ENCODE measurements at places on chromosomes 11 and 22.

DNA sequence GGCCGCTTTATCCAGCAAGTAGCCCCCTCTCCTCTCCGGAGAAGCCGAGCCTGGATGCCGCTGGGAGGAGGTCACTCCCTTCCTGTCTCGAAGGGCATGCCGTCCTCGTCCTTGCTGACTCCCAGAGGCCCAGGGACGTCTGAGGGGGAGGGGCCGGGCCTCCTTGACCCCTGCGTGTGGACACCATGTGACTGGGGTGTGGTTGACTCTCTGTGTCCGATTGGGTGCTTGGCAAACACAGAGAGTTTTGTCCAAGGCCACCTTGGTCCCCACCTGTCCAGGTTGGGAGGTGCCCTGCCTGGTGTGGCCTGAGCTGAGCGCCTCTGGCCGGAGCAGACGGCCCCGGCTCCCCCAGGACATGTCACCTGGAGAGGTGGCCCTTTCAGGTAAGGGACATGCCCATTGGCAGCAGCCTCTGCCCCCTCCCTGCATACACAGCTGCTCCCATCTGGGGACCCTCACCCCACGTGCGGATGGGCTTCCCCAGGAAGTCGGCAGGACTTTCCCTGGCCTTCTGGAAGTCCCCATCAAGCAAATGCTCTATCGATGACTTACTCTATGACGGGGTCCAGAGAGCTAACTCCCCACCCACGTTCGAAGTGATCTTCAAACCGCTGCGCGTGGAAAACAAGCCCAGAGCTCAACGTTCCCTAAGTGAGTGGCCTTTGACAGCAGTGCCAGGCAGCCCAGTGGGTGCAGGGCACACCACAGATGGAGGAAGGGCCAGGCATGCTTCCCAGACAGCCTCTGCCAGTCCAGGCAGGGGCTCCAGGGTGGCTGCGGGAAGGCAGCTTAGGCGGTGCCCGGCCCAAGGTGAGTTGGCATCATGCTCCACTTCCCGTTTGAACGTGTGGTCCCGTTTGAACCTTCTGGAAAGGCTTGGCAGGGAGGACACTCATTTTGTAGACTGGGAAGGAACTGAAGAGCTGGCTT, at the start of gene SMIM38:
Gene SMIM38, plus strand, starts transcription at position 634 of the 933 bp plus-strand sequence. CDS start 1,912 bp downstream, outside the sequence.
- no peak within 1 kb of the TSS for H3K27ac ChIP-seq
- peaks cover 14% of the 10 kb centered on the region for H3K27me3 ChIP-seq
- H3K4me1 ChIP-seq: no peaks in the 10 kb centered on the region
- H3K4me3 ChIP-seq: no peak within 1 kb of the TSS
- H3K36me3 ChIP-seq: no peaks in the 10 kb centered on the region
- DNase-seq: no peak

DNA sequence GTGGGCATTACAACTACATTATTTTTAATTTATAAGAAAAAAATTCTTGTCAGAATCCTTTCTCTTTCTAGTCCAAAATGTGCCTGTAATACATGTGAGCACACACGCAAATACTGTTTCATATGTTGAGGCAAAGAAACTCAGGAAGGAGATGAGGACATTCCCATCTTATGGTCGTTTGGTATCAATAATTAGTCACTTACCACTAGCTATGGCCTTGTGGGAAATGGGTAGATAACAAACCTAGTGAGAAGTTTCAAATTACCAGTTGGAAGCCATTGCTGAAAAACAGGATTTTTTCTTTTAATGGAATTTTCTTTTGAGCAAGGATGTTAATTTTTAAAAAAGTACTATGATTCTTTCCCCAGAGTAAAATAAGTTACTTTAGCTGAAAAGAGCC, 25.7 kb downstream of the AMOTL1 start:
- H3K27ac ChIP-seq: no peak overlapping the region
- peaks cover 21% of the 10 kb centered on the region for H3K27me3 ChIP-seq
- DNase-seq: no peak

GRCh38 chr22:22977479-22978200, 90.0 kb downstream of the IGLL5 start:
- H3K27me3 ChIP-seq: peaks cover 30% of the 10 kb centered on the region
- H3K4me3 ChIP-seq: no peak overlapping the region
- H3K4me1 ChIP-seq: no peaks in the 10 kb centered on the region
- no peak for DNase-seq

GRCh38 chr11:100942016-100942415, 187.6 kb downstream of the PGR start:
- H3K4me3 ChIP-seq: no peak overlapping the region
- H3K27me3 ChIP-seq: no peaks in the 10 kb centered on the region
- no peaks in the 10 kb centered on the region for H3K4me1 ChIP-seq
- H3K27ac ChIP-seq: no peak overlapping the region
- DNase-seq: no peak

DNA sequence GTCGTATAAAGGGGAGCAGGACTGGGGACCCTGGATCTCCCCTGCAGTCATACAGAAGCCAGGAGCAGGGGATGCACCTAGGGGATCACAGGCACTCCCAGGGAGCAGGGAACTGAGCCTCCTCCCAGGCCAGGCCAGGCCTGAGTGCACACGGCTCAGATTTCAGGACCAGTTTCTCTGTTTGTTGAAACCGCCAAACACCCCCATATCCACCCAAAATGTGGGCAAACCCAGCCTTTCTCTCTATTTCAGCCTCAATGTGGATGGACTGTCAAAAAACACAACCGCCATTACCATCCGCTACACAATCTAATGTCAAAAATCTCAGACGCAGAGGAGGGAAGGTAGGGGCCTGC, 17.5 kb downstream of the MN1 start:
- H3K4me1 ChIP-seq: no peaks in the 10 kb centered on the region
- H3K4me3 ChIP-seq: no peak overlapping the region
- H3K27me3 ChIP-seq: peaks cover 17% of the 10 kb centered on the region
- no peaks in the 10 kb centered on the region for H3K36me3 ChIP-seq
